ENCODE measurements at places on chromosomes 1 and 21.

DNA sequence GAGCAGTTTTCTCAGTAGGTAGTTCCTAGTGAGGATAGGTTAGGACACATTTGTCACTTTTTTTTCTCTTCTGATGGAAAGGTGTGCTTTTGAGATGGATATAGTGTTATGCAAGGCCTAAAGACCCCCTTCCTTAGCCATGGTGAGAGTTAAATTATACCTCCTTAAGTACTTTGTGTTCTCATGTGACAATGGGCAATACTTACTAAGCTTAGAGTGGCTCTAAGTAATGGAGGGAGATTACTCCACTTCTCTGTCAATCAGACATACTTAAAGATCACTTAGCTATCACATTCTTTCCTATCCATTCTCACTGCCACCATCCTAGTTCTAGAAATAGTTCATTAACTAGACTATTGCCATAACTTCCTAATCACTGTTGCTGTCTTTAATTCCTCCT is 265.6 kb downstream of the PBX1 start:
- DNase-seq: no peak

GRCh38 chr1:66175581-66175980 is 358.4 kb upstream of the SGIP1 start:
- DNase-seq: no peak

DNA sequence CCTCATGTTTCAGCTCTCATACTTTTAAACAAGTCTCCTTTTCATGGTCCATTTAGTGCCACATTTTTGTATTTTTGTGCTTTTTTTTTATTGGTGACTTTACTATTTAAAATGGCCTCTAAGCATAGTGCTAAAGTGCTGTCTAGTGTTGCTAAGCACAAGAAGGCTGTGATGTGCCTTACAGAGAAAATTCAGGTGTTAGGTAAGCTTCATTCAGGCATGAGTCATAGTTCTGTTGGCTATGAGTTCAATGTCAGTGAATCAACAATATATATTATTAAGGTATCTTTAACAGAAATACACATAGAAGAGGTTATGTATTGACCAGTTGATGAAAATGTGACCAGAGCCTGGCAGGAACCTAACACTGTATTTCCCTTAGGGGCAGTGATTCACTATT is 12.8 kb upstream of the FUBP1 start:
- no peak for DNase-seq

GRCh38 chr1:89519779-89520358 is 4.8 kb upstream of the LRRC8B start:
- DNase-seq: peak; percentile 27

- DNase-seq: no peak
These were observed 11.1 kb downstream of the SH2D1B start for GRCh38 chr1:162400790-162401355.

DNA sequence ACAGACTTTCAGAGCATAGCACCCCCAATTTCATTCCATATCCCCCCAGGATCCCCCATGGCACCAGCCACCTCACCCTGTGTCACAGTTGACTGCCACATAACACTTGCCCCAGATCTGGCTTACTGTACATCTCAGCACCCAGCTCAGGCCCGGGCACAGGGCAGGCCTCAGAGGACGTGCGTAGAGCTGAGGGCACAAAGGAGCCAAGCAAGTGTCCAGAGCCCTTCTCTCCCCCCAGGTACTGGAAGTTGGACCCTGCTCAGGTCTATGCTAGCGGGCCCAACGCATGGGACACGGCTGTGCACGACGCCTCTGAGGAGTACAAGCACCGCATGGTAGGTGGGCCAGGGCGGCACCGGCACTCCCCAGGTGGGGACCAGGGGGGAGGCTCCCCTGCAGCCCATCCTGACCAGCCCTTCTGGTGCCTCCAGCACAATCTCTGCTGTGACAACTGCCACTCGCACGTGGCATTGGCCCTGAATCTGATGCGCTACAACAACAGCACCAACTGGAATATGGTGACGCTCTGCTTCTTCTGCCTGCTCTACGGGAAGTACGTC is 8.0 kb upstream of the SYTL1 start:
- DNase-seq: no peak

DNA sequence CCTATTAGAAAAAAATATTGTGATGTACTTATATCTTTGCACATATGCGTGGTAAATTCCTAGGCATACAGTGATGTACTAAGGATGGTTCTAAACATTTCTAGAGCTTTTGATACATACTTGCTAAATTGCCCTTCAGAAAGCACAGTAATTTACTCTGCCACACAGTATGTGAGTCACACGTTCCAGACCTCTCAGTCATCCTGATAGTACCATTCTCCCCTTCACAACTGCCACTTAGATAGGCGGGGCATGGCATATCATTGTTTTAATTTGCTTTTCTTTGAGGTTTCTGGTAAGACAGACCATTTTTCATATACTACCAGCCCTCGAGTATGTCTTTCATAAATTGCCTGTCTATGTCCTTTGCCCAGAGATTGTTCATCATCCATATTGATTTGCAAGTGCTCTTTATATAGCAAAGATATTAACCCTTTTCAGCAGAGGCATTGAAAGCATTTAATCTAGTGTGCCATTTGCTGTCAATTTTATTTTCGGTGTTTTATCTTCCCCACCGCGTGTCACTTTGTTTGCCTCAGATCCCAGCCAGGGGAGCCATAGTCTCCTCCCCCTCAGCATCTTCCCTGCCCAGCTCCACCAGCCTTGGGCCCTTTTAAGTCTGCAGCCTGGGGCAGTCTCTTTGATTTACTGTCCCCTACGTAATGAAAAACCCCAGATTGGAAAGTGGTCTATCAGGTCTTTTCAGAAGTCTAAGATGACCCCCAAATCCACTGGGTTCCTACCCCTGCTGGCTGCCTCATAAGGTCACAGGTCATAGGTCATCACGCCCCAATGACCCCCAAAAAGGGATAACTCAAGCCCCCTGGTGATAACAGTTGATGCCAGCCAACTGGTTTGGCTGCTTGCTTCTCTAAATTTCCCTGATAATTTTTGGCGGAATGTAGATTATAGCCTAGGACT is 11.8 kb upstream of the PAX7 start:
- no peak for DNase-seq

DNA sequence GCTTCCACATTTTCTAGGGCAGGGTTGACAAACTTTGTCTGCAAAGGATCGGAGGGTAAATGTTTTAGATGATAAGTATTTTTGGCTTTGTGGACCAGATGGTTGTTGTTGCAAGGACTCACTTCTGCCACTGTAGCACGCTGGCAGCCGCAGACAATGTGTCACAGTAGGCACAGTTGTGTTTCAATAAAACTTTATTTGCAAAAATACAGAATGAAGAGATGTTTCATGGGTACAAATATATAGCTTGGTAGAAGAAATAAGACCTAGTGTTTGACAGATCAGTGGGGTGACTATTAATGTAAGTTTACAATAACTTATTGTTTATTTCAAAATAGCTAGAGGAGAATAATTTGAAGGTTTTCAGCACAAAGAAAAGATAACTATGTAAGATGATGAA is 127.8 kb downstream of the GRIK3 start:
- DNase-seq: no peak

DNA sequence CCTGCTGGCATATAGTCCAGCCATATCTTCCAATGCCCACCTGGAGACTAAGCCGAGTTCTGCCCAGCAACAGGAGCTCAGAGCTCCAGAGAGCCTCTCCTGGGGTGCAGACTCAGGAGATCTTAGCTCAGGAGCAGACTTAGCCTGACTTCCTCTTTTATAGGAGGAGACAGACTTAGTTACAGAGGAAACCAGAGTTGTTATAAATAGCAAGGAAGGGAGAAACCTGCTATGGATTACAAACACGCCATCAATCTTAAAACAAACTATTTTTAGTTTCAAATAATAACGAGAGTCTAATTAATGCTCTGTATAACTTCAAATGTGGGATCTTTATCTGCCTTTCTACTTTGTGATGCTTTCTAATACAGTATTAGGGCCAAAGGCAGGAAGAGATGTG is 3.3 kb upstream of the KIF21B start:
- no peak for DNase-seq

GRCh38 chr1:15303935-15304334 is 56.9 kb downstream of the FHAD1 start:
- DNase-seq: no peak

DNA sequence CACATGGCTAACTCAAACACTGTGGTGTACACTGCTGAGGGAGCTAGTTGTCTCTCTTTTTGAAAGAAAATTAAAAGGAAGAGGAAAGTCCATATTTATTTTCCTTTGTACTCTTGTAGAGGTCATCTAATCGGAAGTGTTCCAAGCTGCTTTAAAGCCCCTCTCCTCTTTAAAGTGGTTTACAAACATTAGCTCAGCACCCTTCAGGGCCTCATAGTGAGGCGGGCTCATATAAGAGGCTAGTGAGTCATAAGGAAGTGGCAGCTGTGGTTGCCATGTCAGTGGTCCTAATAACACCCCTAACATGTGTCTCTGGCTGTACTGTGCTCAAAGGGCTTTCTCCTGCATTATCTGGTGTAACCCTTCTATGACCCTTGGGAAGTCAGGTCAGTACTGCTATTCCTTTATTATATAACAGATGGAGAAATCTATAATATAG is 104.4 kb upstream of the SERBP1 start:
- peak; percentile 51 for DNase-seq

GRCh38 chr1:21820597-21821232 is 8.7 kb downstream of the LDLRAD2 start:
- DNase-seq: no peak

GRCh38 chr1:115084902-115085511 is 4.3 kb downstream of the TSPAN2 start:
- DNase-seq: no peak

GRCh38 chr1:37574834-37575480 is 18.2 kb downstream of the DNALI1 start:
- peak; percentile 88 for DNase-seq

DNA sequence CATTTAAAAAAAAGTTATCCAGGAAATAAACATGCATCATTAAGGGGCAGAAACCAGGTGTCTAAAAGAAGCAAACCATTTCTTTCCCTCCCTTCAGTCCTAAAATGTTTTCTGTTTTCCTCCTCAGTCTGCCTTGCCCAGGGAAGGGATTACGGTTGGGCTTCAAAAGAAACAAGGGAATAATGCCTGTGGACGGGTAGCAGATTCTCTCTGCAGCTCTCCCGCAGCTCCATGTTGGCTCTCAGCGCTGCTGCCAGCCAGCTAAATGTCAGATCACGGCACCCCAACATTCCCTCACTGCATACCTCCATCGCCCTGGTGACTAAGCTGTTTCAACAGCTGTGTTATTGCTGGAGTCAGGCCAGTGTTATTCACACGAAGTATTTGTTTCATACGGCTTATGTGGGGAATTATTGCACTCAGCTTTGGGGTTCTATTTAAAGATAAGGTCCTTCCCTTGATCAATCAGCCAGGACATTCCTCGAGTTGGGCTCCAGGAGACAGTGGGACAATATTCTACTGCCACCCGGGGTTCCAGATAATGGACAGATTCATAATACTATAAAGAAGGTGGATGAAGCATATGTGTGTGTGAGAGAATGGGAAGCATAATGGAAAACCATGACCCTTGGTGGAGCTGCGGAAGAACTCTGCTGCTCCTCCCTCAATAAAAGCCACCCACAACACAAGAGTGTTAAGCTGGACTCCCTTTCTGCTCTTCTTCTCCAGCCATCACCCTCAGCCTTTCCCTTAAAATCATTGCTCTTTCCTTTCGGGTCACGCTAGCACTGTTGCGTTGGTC is 58.2 kb downstream of the WLS start:
- DNase-seq: peak; percentile 96

DNA sequence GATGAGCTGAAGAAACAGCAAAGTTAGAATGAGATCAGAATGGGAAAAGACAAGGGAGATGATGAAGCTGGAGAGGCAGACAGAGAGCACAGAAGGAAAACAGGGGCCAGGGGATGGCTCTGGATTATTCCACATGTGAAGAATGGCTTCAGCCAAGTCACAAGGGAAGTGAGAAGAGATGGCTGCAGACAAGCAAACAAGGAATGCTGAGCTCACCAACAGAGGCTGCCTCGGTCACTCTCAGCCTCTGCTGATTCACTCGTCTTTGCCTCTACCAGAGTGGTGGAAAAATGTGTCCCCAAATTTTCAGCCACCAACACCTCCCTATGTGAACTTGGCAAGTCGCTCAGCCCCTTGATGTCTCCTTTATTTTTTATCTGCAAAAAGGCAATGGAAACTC is 46.7 kb downstream of the TRABD2B start:
- DNase-seq: no peak

GRCh38 chr1:156474966-156475365 is 25.6 kb downstream of the MEF2D start:
- no peak for DNase-seq

- no peak for DNase-seq
These were observed 131.2 kb downstream of the URB2 start for GRCh38 chr1:229757226-229757625.

GRCh38 chr21:44418108-44418875 is 37.0 kb upstream of the LRRC3 start:
- DNase-seq: no peak

DNA sequence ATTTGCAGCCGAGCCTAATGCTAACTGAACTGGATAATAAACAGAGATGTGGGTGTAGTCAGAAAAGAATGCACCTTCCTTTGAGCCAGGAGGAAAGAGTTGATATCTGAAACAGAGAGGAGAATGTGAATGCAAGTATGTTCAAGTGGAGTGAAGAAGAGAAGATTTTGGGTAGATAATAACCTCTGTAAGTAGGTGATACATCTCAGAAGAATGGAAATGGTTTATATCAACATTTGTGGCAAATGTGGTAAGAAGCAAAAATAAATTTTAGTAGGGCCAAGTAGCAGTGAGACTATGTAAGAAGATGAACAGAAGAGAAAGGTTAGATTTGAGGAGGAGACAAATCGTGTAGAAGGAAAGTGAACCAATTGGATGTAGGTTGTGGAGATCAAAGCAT is 1.7 kb upstream of the DNTTIP2 start:
- DNase-seq: no peak

GRCh38 chr1:22039594-22040285 is 12.8 kb upstream of the CDC42 start:
- peak; percentile 49 for DNase-seq

- DNase-seq: no peak
These were observed 914 bp upstream of the ADGRB2 start for GRCh38 chr1:31765041-31765467.

DNA sequence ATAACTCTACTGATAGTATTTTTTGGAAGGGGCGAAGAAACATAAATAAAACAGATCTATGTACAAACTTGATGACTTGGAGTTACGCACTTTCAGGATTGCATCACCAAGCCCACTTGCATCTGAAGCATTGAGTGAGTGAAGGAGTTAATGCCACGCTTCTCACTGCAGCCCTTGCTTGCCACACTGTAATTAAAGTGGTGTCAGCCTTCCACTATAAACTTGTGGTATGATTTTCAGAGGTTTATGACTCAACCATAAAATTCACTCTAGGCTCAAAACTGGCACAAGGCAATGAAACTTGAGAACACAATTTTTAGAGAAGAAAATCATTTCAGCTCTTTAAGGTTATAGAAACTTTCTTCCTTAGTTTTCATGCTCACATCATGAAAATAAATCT is 93.9 kb upstream of the PRMT6 start:
- DNase-seq: no peak

- no peak for DNase-seq
These were observed 8.0 kb downstream of the CHODL start for GRCh38 chr21:18252680-18253079.

All from fibroblast of upper back skin (primary cell).